Activated T-helper 1 cell treated with anti-CD3 and anti-CD28 coated beads, Interleukin-2, amount 50 U/mL, for 16 hours (primary cell): ENCODE measurements at places on chromosomes 5 and 9.

- no peak for DNase-seq
Measured at GRCh38 chr5:10364186-10364689, 10.7 kb downstream of the MARCHF6 start.

DNA sequence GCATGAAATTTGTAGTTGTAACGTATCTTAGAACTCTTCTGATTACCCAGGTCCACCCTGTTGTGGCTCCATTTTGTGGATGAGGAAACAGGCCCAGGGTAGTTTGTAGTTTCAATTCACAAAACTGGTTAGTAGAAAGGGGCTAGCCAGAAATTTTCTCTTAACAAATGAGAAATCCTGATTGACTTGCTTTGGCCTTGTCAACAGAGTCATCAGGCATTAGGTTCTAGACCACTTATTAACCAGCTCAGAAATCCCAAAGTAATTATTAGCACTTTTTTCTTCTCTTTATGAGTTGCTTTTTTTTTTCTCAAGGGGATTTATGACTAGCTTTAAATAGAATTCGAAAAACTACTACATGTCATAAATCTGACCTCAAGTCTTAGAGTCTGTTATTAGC lies 160.2 kb downstream of the SH3GL2 start:
- DNase-seq, result no peak

DNA sequence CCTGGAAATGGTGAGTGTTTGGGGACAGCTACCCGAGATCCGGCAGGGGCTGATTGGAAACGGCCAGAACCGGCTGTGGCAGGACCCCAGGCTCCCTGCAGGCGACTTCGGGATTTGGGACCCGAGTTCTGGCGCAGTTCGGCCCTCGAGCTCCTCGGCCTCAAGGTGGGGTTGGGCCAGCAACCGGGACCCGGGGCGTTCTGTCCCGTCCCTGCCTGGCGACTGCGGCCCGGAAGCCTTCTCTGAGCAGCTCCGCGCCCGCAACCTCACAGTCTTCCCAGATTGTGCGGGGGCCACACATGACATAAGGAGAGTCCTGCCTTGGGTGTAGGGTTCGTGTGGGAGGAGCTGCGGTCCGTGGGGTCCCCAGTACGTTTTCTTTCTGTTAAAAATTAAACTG lies 23.2 kb upstream of the NEURL1B start:
- DNase-seq, result no peak

DNA sequence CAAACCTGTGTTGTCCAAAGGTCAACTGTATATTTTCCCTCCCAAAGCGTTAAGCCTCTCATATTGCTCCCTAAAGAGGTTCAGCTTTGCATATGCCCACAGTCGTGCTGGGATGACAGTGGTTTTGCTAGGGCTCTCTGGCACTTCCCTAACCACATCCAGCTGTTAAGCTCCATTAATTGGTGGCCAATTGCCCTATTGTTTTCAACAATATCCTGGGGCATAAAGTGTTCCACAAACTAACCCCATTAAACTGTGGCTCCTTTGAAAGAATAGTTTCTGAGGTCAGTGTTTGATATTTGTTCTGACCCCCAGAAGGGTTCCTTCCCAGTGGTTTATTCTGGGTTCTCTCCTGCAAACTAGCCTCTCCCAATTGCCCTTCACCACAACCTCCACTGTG lies 194.5 kb downstream of the HSD17B3 start:
- no peak for DNase-seq

GRCh38 chr5:41707853-41708603 lies 162.2 kb downstream of the OXCT1 start:
- no peak for DNase-seq

- DNase-seq, result no peak
Measured at GRCh38 chr5:158514319-158514985, 585.3 kb downstream of the EBF1 start.

DNA sequence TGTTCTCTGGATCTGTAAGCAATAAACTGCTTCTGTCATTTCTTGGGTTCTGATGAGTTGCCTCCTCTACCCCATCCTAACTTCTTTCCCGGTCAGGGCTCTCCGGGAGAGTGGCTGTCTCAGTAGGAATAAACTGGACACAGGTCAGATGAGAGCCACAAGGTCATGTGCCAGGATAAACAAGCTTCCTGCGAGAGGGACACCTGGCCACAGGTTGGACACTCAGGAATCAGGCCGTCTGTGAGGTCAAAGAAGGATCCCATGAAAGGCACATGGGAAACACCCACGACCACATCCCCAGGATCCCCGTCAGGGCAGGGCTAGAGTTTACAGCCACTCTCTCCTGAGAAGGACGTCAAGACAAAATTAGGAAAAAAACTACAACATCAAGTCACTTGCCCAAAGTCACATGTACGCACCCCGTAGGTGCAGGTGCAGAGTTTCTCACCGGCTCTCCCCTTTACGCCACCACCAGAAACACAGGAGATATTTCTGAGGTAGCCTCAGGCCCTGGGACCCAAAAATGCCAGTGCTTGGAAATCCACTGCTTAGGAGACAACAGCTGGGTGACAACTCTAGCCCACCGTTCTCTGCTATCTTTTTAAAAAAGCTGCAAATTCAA lies 28.7 kb downstream of the CCT5 start:
- DNase-seq, result no peak
